Prostate gland (tissue), 2 donors: ENCODE measurements at places on chromosomes 12 and 14. TPM values are rescaled to one million over a fixed set of nuclear protein-coding genes. Genes with fewer than 3 reads are reported as not detected.

- H3K27ac ChIP-seq = no peak overlapping the region
- no peaks in the 10 kb centered on the region for H3K27me3 ChIP-seq
- no peaks in the 10 kb centered on the region for H3K36me3 ChIP-seq
- H3K4me1 ChIP-seq = no peaks in the 10 kb centered on the region
- peak; percentile 7 for DNase-seq
Observed at GRCh38 chr14:80078501-80078900, 132.8 kb downstream of the DIO2 start.

Gene CAPZA3
- not detected for total RNA-seq

DNA sequence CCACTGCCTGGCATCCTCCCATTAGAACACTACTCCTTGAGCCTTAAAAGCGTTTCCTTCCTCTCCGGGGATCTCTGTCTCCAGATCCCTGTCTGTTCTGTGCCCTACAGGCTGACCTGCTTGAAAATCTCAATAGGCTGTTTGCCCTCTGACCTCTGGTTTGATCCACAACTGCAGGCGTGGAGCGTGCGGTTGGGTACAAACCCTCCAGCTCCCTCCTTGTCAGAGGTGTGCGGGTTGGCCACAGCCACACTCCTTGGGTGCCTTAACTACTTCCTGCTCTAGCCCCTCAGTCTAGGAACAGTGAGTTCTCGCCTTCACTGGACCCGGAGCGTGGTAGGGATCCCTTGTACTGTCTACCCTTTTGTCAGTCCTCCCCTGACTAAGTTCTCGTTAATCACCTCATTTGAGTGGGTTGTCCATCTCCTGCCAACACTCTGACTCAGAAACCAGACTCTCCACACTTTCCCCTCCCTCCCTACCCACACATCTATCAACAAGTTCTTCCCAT lies 33.1 kb downstream of the CMKLR1 start:
- peak overlapping the region; percentile 22 for H3K27ac ChIP-seq
- DNase-seq = no peak
- H3K36me3 ChIP-seq = no peaks in the 10 kb centered on the region
- H3K27me3 ChIP-seq = no peaks in the 10 kb centered on the region

Gene SPIC
- total RNA-seq = not detected

DNA sequence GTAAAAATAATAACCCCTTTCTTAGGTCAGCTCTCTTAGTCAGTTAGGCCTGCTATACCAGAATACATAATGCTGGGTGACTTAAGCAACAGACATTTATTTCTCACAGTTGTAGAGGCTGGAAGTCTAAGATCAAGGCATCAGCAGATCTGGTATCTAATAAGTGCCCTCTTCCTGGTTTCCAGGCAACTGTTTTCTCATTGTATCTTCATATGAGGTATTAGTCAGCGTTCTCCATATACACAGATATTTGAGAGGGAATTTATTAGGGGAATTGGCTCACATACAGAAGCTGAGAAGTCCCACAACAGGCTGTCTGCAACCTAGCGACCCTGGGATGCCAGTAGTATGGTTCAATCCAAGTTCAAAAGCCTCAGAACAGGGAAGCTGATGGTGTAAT lies 896.0 kb downstream of the GALC start:
- no peak for DNase-seq
- H3K4me3 ChIP-seq = no peak overlapping the region
- H3K27ac ChIP-seq = no peak overlapping the region
- no peaks in the 10 kb centered on the region for H3K36me3 ChIP-seq
